ENCODE measurements at places on chromosomes 2 and 18.

DNA sequence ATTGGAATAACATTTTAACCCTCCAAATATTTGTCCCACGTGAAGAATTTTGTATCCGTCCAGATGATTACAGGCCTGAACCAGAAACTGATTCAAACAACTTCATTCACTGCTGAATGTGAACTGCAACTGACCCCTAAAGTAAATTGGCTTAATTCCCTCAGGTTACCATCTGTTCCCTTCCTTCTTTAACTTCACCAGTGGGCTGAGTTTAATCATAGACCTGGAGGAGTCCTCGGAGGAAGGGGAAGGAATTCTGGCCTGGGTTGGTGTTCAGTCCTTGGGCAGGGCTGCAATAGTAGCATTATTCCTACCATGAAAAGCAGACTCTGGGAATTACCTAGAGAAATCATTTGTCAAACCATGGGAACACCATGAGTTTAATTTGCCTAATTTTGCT, 207.4 kb downstream of the TMEM247 start:
- no peak for DNase-seq

GRCh38 chr18:37529863-37530262, 35.7 kb downstream of the CELF4 start:
- DNase-seq, result no peak

- no peak for DNase-seq
Observed at GRCh38 chr2:61775956-61776570, 77.8 kb downstream of the FAM161A start.

- DNase-seq, result no peak
Observed at GRCh38 chr2:216415541-216415940, 3.3 kb downstream of the SMARCAL1 start.

DNA sequence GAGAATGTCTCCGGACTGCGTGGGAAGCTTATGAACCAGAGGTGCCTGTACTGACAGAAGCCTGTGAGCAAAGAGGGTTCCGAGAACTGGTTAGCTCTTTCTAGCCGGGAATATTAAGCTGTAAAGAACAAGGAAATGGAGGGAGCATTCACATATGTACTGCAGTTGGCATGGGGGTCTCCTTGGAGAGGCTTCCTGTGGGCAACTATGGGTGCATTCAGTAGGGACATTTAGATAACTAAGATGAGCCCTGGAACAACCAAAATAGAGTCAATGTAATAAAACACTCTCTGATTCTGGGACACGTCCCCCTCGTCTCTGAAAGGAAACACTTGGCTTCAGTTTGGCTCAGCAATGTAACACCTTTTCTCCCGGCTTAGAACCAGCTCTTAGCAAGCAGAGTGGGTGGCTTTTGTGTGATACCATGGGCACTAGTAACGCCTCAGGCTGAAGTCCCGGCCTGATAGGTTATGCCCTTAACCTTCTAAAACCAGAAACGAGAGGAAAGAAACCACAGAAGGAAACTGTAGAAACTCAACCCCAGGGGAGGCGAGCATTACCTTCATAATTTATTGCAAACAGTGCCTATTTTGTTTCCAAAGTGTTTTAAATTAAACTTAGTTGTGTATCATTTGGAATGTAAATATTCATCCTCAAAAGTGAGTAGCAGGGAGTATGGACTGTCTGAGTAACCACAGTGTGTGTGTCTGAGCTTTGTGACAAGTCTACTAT, 48.8 kb upstream of the LPIN2 start:
- no peak for DNase-seq

DNA sequence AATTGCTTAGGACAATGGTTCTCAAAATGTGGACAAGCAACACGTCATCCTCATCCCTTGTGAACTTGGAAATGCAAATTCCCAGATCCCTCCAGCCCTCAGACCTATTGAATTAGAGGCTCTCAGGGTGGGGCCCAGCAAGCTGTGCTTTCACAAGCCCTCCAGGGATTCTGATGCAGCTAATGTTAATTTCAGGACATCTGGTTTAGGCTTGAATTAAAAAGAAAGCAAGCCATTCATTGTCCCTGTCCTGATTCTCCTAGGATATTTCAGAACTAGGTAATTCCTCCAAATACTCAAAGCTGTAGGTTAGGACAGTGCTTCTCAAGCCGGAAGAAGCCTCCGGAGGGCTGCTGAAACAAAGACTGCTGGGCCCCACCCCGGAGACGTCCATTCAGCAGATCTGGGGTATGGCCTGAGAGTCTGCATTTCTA, 26.0 kb upstream of the GLI2 start:
- DNase-seq, result no peak

GRCh38 chr2:157061799-157062198, 195.7 kb upstream of the GALNT5 start:
- no peak for DNase-seq

DNA sequence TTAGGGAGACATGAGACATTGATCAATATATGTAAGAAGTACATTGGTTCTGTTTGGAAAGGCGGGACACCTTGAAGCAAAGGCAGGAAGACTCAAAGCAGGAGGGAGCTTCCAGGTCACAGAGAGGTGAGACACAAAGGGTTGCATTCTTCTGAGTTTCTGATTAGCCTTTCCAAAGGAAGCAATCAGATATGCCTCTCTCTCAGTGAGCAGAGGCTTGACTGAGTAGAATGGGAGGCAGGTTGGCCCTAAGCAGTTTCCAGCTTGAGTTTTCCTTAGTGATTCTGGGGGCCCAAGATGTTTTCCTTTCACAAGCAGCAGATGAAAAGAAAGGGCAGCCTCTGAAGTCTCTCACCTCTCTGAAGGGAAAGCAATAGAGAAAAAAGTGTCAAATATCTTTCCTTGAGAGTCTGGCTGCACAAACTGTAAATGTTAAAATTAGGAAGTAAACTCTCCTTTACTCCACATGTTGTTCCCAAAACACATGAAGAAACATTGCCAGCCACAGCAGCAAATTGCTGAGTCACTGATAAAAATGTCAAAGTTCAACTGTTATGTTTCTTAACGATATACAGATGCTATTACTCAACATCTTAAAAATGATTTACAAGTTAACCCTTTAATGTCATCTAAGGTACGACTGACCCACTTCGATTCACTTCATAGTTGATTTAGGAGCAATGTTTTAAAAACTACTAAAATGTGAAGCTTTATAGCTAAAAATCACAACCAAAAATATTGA, 40.3 kb downstream of the CYB5A start:
- DNase-seq, result peak; percentile 94

GRCh38 chr2:131659168-131659572, 131.5 kb downstream of the CCDC74A start:
- DNase-seq, result peak; percentile 76

- DNase-seq, result no peak
Observed at GRCh38 chr2:191645434-191646162, 32.3 kb upstream of the NABP1 start.

GRCh38 chr2:182767578-182767977, 51.5 kb downstream of the DNAJC10 start:
- peak; percentile 69 for DNase-seq

DNA sequence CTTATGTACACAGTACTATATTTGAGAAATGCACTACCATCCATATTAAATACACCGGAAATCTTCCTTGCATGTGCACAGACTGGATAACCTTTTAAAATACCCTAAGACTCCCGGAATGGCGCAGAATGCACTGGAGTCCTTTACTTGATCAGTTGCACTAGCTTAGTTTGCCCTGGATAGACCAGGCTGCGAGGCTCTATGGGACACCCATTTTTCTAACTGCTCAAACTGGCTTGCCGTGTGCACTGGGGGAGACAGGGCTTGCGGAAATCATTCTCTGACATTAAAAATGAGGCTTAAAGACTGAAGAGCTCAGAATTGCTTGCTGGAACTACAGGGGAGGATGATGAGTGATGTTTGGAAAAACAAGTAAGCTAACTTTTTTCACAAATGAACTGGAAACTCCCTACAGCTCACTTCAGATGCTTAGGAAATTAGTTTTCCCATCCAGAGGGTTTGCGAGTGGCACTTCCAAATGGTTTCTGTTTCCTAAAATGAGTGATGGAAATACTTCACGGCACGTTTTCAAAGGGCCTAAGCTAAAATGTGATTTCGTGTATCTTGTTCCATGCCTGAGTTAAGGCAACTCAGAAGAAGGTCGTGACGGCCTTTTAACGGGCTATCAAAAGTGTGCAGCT, 2.7 kb downstream of the NCK2 start:
- DNase-seq, result no peak

- DNase-seq, result no peak
Observed at GRCh38 chr18:63197246-63197869, 122.2 kb downstream of the BCL2 start.

GRCh38 chr18:58026857-58027256, 17.2 kb upstream of the NEDD4L start:
- DNase-seq, result no peak

DNA sequence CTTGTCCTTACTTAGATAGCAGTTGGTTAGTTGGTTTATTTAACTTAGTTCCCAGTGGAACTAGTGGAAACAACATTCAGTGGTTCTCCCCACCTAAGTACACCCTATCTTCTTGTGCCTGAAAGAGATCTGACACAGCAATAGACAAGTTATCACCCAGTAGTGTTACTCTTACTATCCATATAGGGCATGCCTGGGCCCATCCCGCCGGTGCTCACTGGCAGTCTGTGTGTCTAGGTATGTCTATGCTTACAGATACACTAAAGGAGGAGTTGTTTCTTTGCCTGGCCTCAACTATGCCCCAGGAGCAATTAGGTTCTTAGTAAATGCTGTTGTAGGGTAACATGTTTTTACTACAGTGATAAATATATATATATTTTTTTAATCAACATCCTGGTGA, 12.0 kb upstream of the NRP2 start:
- no peak for DNase-seq

- DNase-seq, result peak; percentile 55
Observed at GRCh38 chr2:161250864-161251436, 57.3 kb upstream of the PSMD14 start.

DNA sequence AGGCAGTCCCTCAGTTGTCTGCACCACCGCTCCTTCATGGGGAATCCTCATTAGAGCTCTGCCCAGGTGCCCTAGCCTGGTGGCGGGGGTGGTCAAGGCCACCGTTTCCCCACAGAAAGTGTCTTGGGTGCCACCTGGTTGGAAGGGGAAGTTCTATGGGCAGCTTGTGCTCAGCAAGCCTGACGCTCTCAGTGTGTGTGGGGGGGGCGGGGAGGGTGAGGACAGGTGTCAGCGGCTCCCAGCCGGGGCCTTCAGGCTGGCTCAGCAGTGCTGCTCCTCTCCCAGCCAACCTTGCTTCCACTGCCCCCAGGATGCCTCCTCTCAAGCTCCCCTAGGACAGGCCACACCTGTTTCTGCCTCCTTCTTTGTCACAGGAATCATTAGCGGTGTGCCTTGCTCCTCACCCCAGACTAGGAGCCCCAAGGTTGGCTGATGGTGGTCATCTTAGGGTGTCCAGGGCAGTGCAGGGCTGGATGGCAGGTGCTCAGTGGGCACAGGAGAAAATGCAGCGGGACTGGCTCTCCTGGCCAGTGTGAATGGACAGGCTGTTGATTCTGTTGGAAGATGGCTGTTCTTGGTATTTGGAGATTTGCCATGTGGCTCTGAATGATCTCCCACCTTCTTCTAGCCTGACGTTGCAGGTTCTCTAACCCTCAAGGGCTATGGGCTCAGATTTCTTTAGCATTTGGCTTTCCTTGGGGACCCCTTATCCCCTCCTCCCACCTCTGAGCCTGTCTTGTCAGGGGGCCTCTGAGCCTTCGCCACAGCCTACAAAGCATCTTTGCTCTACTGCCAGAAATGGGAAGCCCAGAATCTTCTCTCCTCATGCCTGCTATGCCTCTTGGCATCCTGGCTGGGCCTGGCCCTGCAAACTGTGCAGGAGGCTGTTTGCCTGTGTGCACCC, 185.8 kb upstream of the HS6ST1 start:
- DNase-seq, result no peak

- DNase-seq, result peak; percentile 11
Observed at GRCh38 chr2:159640176-159640575, 23.8 kb upstream of the BAZ2B start.

- no peak for DNase-seq
Observed at GRCh38 chr2:145304501-145304900, 784.6 kb upstream of the ZEB2 start.

GRCh38 chr18:55584201-55584600, 3.8 kb downstream of the TCF4 start:
- no peak for DNase-seq

- DNase-seq, result peak; percentile 7
Observed at GRCh38 chr2:23283653-23284052, 101.3 kb upstream of the KLHL29 start.
